Muscle of leg (tissue), 16 donors: ENCODE measurements at places on chromosomes 1 and 21.

- no peak for DNase-seq
Measured at GRCh38 chr1:156746406-156746727, 5.1 kb downstream of the HDGF start.

DNA sequence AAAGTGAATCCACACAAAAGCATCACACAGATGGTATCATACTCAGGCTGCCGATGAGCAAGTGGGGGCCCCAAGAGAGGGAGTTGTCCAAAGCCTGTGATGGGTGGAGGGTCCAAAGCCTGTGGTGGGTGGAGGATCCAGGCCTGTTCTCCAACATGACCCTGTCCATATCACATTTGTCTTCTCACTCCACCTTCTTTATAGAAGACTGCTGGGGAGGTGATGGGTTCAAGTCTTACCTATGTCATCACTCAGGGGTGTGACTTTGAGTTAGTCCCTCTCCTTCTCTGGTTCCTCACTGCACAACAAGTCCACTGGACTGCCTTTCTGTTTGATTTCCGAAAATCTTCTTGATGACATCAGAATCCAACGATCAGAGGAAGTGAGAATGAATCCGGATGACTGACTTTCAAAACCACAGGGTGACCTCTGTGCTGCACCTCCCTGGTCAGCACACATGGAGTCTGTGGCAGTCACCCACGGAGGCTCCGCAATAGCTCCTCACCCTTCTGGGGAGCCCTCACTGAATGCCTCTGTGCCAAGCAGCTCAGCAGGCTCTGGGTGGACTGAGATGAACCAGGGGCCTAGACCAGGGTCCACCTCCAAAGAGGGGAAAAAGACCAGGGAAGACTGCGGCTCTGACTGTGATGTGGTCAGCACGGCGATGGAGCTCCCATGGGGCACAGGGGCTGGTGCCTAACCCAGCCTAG, 166.8 kb downstream of the HIVEP3 start:
- DNase-seq, result peak; percentile 65

DNA sequence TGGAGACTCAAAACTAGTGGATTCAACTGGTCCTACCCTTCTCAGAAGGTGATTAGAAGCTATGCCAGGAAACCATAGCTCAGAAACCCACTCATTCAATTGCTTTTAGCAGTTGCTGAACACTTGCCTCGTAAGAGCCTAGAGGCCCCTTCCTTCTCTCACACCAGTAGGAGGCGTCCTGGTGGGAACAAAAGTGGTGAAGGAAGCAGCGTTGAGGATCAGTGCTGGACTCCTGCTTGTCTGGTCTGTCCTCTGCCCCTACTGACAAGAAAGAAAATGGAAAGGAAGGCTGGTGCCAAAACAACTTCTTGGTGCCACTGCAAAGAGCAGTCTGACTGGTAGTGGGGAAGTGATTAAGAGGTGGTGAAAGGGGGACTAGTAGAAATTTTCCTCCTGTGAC, 269.7 kb downstream of the LMO4 start:
- no peak for DNase-seq

GRCh38 chr1:15213341-15213821, 33.6 kb upstream of the FHAD1 start:
- peak; percentile 66 for DNase-seq

GRCh38 chr1:172514108-172514507, 18.8 kb upstream of the SUCO start:
- DNase-seq, result no peak

DNA sequence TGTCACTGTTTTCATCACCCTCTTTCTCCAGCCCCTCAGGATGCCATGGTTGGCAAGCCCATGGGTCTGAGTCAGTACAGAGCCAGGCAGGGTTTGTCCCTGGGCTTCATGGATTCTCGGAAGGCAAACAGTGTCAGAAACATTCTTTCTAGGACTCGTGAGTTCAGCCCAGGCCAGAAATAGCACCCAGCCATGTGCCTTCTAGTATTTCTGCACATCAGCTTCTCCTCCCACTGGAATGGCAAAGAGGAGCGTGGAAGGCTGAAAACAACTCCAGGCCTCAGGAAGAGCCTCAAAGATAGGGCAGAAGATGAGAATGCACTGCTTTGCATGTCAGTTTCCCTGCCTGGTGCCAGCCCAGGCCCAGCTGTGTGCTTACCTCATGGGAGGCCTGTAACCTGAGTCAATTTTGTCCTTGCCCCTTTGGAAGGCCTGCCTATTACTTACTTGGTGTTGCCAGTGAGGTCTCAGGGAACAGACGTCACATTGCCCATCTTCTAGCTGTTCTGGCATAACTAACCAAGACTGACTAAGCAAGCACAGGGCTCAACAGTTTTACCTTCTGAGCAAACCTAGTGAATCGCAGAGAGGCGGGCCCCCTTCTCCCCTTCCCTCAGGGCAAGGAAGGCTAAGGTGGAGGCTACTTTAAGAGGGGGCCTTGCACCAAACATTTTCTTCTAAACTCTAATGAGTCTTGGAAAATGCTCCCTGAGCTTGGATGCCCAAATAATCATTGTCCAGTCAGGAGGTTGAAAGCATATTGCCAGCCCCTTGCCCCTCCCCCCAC, 42.4 kb downstream of the GLUL start:
- DNase-seq, result peak; percentile 75

- no peak for DNase-seq
Measured at GRCh38 chr1:197902131-197902453, 338 bp upstream of the C1orf53 start.

- no peak for DNase-seq
Measured at GRCh38 chr21:46092811-46093667, 4.9 kb upstream of the COL6A2 start.

- peak; percentile 90 for DNase-seq
Measured at GRCh38 chr1:145906954-145907753, 2.7 kb downstream of the ITGA10 start.

GRCh38 chr1:110185181-110185580, 24.9 kb upstream of the KCNC4 start:
- DNase-seq, result no peak

- peak; percentile 71 for DNase-seq
Measured at GRCh38 chr1:94805912-94806311, 14.2 kb upstream of the SLC44A3 start.

- DNase-seq, result no peak
Measured at GRCh38 chr21:44614161-44614631, 2.3 kb downstream of the KRTAP10-8 start.

DNA sequence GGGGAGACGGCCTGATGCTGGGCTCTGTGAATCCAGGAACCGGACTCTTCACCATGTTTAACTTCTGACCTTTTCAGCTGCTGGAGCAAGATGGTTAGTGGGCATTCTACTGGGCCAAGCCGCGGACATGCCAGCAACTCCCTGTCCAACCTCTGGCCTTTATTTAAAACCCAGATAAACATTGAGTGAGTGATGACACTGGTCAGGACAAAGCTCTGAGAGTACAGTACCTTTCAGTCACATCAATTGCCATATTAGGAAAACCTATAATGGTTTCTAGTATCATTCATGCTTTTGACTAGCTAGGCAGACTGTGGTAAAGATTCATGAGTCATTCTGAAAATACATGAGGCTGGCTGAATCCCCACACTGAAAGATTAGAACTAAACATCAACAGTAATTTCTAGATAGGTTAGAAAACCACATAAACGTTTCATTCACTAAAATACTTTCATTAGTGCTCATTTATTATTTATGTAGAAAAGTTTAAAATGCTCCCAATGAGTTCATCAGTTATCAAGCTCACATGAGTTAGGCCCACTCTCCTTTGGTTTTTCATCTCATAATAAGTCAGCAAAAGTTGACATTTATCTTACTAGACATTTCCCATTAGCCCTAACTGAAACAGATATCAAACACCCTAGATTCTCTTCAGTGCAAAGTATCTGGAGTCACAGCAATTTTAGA, 7.1 kb upstream of the ACTA1 start:
- no peak for DNase-seq

DNA sequence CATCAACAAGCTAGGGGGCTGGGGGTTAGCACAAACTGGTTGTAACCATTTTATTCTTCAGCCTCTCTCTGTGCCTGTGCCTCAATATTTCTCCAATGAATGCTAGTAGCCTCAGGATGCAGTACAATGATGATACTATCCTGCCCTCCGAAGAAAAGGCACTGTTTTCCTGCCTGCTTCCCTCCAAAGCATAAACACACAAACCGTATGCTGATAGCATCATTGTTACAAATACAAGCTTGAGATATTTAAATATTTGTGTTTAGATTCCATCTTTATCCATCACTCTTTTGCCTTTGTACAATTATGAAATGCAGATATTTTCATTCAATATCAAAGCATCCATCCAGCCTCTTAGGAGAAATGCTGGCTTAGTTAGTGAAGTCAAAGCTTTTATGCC, 404.8 kb downstream of the DUSP10 start:
- DNase-seq, result no peak

GRCh38 chr1:201421041-201421440, 489 bp downstream of the TNNI1 start:
- no peak for DNase-seq

GRCh38 chr1:25017436-25018109, 87.5 kb upstream of the RUNX3 start:
- peak; percentile 37 for DNase-seq

DNA sequence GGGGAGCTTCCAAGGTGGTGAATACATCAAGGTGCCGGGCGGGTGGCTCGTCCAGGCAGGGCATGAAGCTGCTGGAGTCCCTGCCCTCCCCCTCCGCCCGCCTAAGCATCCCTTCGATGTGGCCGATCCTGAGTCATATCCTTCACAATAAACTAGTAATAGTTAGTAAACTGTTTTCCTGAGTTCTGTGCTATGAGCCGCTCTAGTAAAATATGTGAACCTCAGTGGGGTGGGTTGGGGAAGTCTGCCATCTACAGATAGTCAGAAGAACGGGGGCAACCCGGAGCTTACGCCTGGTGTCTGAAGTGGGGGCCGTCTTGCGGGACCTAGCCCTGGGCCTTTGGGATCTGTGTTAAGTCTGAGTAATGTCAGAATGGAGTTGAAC, 21.6 kb downstream of the C2CD2 start:
- no peak for DNase-seq

GRCh38 chr21:35316933-35317332, 267.8 kb upstream of the RUNX1 start:
- no peak for DNase-seq

DNA sequence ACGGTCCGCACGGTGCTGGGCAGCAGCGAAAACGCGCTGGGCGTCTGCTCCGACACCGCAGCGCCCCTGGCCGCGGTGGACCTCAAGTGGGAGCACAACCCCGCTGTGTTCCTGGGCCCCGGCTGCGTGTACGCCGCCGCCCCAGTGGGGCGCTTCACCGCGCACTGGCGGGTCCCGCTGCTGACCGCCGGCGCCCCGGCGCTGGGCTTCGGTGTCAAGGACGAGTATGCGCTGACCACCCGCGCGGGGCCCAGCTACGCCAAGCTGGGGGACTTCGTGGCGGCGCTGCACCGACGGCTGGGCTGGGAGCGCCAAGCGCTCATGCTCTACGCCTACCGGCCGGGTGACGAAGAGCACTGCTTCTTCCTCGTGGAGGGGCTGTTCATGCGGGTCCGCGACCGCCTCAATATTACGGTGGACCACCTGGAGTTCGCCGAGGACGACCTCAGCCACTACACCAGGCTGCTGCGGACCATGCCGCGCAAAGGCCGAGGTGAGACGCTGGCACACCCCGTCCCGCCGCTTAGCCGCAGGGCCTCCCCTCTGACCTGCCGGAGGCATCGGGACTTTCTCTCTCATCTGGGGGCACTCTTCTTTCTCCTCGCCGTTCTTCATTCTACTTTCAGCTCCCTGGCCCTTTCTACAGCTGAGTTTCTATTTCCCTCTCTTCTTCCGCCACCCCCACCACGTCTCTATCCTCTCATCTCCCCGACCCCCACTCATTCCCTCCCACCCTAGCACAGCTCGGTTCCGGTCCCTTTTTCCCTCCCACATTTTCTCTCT, 1.0 kb downstream of the NPR1 start:
- DNase-seq, result peak; percentile 44

- no peak for DNase-seq
Measured at GRCh38 chr1:204940591-204940990, 69.9 kb downstream of the NFASC start.

GRCh38 chr1:62024690-62025089, 170.0 kb upstream of the L1TD1 start:
- peak; percentile 13 for DNase-seq

- no peak for DNase-seq
Measured at GRCh38 chr1:168618886-168619285, 42.5 kb downstream of the XCL1 start.

- DNase-seq, result no peak
Measured at GRCh38 chr1:83064589-83065242, 934.2 kb downstream of the TTLL7 start.

DNA sequence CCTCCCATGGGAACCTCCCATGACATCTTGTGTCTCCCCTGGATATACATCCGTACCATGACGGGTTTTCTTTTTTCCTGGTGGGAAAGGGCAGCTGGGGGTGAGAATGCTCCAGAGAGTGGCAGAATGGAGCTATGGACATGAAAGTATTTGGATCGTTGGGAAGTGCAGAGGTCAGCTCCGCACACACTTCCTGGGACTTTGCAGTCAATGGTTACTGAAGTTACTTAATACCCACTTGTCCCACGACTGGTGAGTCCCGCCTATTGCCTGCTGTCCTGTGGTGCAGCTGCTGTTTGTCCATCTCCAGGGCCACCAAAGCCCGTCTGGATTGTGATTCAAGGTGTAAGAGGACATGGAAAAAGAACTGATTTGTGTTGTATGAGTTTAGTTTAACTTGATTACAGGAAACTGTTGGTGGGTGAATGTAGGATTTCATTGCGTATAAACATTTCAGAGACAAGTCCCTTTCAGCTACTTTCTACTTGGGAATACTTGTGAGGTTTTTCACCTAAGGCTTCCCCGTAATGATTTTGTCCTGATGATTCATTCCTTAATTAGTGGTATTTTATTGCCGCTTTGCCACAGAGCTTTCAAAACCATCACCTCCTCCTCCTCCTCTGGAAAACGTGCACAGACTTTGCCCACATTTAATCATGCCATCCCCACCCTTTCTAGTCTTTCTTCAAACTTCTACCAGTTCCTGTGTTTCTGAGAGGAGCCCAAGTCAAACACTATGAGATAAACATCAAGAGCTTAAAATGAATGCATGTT, 308.8 kb downstream of the KIF26B start:
- no peak for DNase-seq

DNA sequence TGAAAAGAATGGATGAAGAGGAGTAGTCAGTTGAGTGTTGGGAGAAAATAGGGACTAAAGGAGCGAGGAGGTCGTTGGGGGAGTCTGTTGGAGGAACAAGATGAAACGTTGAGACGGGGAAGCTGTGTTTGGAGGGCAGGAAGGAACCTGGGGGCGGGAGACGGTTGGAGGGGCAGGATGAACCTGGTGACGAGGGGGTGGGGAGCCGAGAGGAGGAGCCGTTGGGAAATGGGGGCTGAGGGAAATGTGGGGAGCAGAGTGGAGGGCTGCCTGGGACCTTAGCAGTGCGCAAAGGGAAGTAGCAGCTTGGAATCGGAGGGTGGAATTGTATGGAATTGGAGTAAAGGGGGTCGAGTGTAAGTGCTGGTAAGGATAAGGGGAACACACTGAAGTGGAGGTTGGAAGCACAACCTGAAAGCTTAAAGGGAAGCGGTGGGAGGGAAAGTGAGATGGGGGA, 630 bp downstream of the MTF2 start:
- DNase-seq, result peak; percentile 47
